Calu3 (cell line): ENCODE measurements at places on chromosomes 4 and X.

DNA sequence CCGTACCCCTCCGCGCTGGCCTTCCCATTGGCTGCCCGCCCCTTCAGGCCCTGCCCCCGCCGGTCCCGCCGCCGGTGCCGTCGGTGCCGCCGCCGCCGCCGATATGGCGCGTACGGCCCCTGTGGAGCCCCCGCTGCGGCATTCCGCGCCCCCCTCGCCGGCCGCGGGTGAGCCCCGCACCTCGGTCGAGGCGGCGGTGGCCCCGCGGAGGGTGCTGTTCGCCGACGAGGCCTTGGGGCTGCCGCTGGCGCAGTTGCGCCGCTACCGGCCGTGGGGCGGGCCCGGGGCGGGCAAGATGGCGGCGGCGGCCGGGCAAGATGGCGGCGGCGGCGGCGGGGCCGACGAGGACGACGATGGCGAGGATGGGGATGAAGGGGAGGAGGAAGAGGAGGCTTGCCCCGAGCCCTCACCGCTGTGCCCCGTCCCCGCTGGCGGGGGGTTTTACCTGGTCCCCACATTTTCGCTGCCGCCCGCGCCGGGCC lies at the start of gene PPP1R3F:
Gene PPP1R3F (plus strand): TSS at position 27 of the 482 bp plus-strand sequence. CDS start 77 bp downstream, at position 104.
- H3K4me1 ChIP-seq: peaks cover 19% of the 10 kb centered on the region
- peak within 1 kb of the TSS; percentile 71 for H3K4me3 ChIP-seq
- peak within 1 kb of the TSS; percentile 100 for H3K27ac ChIP-seq
- H3K27me3 ChIP-seq: no peaks in the 10 kb centered on the region
- no peak for DNase-seq
- H3K36me3 ChIP-seq: peaks cover 38% of the 10 kb centered on the region

GRCh38 chr4:90127706-90128345 lies 632 bp downstream of the CCSER1 start:
- H3K27ac ChIP-seq: peak overlapping the region; percentile 85
- DNase-seq: peak; percentile 18
- no peaks in the 10 kb centered on the region for H3K27me3 ChIP-seq
- peaks cover 32% of the 10 kb centered on the region for H3K36me3 ChIP-seq
- peaks cover 14% of the 10 kb centered on the region for H3K4me1 ChIP-seq

- no peak overlapping the region for H3K27ac ChIP-seq
- DNase-seq: no peak
- H3K36me3 ChIP-seq: peaks cover 11% of the 10 kb centered on the region
- no peak overlapping the region for H3K4me3 ChIP-seq
- H3K4me1 ChIP-seq: peaks cover 7% of the 10 kb centered on the region
- H3K27me3 ChIP-seq: no peaks in the 10 kb centered on the region
Observed at GRCh38 chrX:46864606-46865005, 27.8 kb downstream of the RP2 start.

DNA sequence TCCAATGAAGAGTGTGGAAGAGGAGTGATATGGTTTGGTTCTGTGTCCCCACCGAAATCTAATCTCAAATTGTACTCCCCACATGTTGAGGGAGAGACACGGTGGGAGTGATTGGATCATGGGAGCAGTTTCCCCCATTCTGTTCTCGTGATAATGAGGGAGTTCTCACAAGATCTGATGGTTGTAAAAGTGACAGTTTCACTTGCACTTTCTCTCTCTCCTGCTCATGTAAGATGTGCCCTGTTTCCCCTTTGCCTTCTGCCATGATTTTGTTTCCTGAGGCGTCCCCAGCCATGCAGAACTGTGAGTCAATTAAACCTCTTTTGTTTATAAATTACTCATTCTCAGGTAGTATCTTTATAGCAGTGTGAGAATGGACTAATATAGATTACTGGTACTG lies 39.6 kb downstream of the FAM47C start:
- no peak overlapping the region for H3K4me3 ChIP-seq
- no peak overlapping the region for H3K27ac ChIP-seq
- no peak for DNase-seq
- H3K4me1 ChIP-seq: no peaks in the 10 kb centered on the region
- H3K27me3 ChIP-seq: no peaks in the 10 kb centered on the region

GRCh38 chrX:133402042-133402453 lies 13.2 kb downstream of the GPC4 start:
- peaks cover 24% of the 10 kb centered on the region for H3K4me1 ChIP-seq
- no peak for DNase-seq
- no peak overlapping the region for H3K4me3 ChIP-seq
- no peaks in the 10 kb centered on the region for H3K36me3 ChIP-seq
- no peaks in the 10 kb centered on the region for H3K27me3 ChIP-seq
- H3K27ac ChIP-seq: no peak overlapping the region

DNA sequence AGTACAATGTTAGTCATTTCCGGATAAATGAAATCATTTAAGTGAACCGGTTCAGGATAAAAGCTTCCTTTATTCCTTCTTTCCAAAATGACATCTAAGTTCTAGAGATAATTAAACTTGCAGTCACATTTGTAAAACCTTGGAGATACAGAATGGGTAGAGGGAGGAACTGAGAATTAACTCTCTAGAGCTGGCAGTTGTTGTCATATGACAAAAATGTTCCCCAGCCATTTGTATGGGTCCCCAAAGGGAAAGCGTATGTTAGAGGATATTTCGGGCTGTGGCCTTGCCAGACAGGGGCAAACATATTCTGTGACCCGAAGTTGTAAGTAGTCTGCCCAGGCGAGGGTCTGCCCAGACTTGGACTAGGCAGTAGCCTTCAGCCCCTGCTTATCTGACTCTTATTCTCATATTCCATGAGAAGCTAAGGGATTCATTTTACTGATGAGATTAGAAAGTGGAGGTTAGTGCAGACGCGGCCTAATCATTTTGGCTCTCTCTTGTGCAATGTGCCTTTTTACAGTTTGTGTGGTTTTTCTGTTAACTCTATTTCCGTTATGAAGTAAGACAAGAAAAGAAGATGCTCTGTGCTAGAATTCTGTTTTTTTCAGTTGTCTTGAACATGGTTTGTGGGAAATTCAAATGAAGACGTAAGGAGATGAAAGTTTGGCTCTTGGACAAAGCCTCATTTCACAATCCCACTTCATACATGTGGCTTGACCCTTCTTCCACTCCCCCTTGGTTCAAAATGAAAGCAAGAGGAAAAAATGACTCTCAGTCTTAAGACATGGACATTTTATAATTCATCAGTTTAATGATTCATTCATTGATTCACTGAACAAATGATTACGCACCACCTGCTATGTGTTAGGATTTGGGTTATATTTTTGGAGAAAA lies 2394.2 kb upstream of the AGA start:
- no peaks in the 10 kb centered on the region for H3K4me1 ChIP-seq
- no peak for DNase-seq
- no peak overlapping the region for H3K4me3 ChIP-seq
- H3K27ac ChIP-seq: no peak overlapping the region

GRCh38 chr4:109649872-109650271 lies 53.4 kb downstream of the CASP6 start:
- no peaks in the 10 kb centered on the region for H3K4me1 ChIP-seq
- no peaks in the 10 kb centered on the region for H3K36me3 ChIP-seq
- H3K27ac ChIP-seq: no peak overlapping the region
- no peak overlapping the region for H3K4me3 ChIP-seq
- DNase-seq: no peak

GRCh38 chrX:115559672-115560071 lies 1.3 kb upstream of the PLS3 start:
- no peaks in the 10 kb centered on the region for H3K27me3 ChIP-seq
- peak; percentile 2 for DNase-seq
- H3K27ac ChIP-seq: peak overlapping the region; percentile 92
- H3K4me1 ChIP-seq: peaks cover 16% of the 10 kb centered on the region

GRCh38 chr4:165560941-165561340 lies 182.1 kb downstream of the CPE start:
- no peaks in the 10 kb centered on the region for H3K36me3 ChIP-seq
- no peak overlapping the region for H3K4me3 ChIP-seq
- H3K27me3 ChIP-seq: no peaks in the 10 kb centered on the region
- no peak for DNase-seq
- H3K27ac ChIP-seq: no peak overlapping the region

GRCh38 chrX:134631426-134632346 lies 26.6 kb downstream of the PLAC1 start:
- H3K27ac ChIP-seq: no peak overlapping the region
- no peaks in the 10 kb centered on the region for H3K27me3 ChIP-seq
- no peak overlapping the region for H3K4me3 ChIP-seq
- DNase-seq: no peak

DNA sequence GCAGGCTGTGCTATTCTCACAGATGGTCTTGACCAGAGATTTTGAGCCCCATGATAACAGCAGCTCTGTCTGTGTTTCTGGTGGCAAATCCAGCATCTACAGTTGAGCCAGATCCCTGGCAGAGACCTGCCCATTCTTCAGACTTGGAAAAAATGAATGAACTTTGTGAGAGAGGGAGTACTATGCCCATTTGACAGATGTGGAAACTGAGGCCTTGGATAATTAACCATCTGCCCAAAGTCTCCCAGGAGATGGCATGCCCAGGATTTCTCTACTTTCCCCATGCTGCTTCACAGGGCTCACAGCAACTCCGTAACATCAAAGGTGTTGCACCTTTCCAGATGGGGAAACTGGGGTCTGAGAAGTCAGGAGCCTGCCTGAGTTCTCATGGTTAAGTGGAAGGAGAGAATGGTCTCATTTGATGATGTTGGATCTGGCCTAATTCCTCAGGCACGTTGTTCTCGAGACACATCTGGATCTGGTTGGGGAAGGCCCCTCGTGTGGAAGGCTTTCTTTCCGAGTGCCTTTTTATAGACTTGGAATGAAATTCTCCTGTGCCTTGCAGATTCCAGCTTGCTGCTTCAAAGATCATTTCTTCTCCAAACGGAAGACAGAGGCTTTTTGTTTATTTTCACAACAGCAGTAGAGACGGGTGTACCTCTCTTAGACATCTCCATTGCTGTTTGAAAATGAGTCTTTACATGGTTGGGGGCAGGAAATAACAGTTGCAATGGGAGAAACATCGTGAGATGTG lies 73.3 kb upstream of the STX18 start:
- H3K4me3 ChIP-seq: no peak overlapping the region
- no peak for DNase-seq
- H3K27me3 ChIP-seq: no peaks in the 10 kb centered on the region
- H3K4me1 ChIP-seq: no peaks in the 10 kb centered on the region
- no peaks in the 10 kb centered on the region for H3K36me3 ChIP-seq

DNA sequence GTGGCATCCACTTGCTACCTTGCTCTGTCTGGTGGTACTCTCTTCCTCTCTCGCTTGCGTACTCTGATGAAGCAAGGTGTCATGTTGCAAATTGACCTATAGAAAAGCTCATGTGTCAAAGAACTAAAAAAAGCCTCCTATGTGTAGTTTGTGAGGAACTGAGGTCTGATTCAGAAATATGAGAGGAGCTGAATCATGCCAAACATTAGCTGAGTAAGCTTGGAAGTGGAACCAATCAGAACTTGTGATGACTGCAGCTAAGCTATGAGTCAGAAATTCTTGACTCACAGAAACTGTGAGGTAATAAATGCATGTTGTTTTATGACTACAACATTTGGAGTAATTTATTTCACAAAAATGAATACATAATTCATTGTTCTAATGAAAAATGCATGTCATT lies 2138.8 kb downstream of the PCDH7 start:
- H3K27me3 ChIP-seq: no peaks in the 10 kb centered on the region
- H3K4me3 ChIP-seq: no peak overlapping the region
- no peaks in the 10 kb centered on the region for H3K36me3 ChIP-seq
- no peak for DNase-seq
- H3K27ac ChIP-seq: no peak overlapping the region

GRCh38 chrX:134482371-134482770 lies 22.4 kb downstream of the HPRT1 start:
- H3K27ac ChIP-seq: no peak overlapping the region
- H3K36me3 ChIP-seq: no peaks in the 10 kb centered on the region
- no peak for DNase-seq
- no peaks in the 10 kb centered on the region for H3K4me1 ChIP-seq

GRCh38 chr4:3681191-3681590 lies 85.0 kb upstream of the ADRA2C start:
- peaks cover 100% of the 10 kb centered on the region for H3K27me3 ChIP-seq
- no peak overlapping the region for H3K4me3 ChIP-seq
- DNase-seq: no peak
- H3K27ac ChIP-seq: no peak overlapping the region

GRCh38 chr4:2354760-2355159 lies 63.7 kb downstream of the ZFYVE28 start:
- H3K27me3 ChIP-seq: peaks cover 24% of the 10 kb centered on the region
- H3K4me1 ChIP-seq: no peaks in the 10 kb centered on the region
- H3K27ac ChIP-seq: no peak overlapping the region
- H3K4me3 ChIP-seq: no peak overlapping the region

GRCh38 chr4:153409924-153410501 lies 56.1 kb upstream of the TMEM131L start:
- H3K27me3 ChIP-seq: no peaks in the 10 kb centered on the region
- no peaks in the 10 kb centered on the region for H3K36me3 ChIP-seq
- H3K4me3 ChIP-seq: no peak overlapping the region
- no peak for DNase-seq
- H3K4me1 ChIP-seq: no peaks in the 10 kb centered on the region

- no peaks in the 10 kb centered on the region for H3K4me1 ChIP-seq
- H3K27me3 ChIP-seq: no peaks in the 10 kb centered on the region
- H3K4me3 ChIP-seq: no peak overlapping the region
Observed at GRCh38 chrX:11564546-11564945, 101.2 kb downstream of the ARHGAP6 start.

- peaks cover 12% of the 10 kb centered on the region for H3K4me1 ChIP-seq
- H3K27me3 ChIP-seq: no peaks in the 10 kb centered on the region
- DNase-seq: peak; percentile 58
- no peak overlapping the region for H3K4me3 ChIP-seq
- no peak overlapping the region for H3K27ac ChIP-seq
- peaks cover 37% of the 10 kb centered on the region for H3K36me3 ChIP-seq
Observed at GRCh38 chrX:65528705-65529340, 5.8 kb downstream of the LAS1L start.

DNA sequence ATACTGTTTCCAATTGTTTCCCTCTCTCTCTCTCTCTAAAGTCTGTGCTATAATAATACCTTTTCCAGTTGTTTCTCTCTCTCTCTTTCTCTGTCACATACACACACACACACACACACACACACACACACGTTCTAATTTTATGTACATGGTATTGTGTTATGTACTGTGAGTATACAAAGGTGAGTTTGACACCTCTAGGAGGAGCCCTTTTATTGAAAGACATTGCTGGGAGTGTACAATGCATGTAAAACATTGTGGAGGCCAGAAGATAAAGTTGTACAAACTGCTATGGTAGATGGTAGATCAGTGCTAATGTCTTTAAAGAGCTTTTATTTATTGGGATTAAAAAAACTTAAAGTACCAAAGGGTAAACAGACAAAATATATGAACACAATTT lies 53.6 kb downstream of the BLTP1 start:
- H3K36me3 ChIP-seq: no peaks in the 10 kb centered on the region
- no peak overlapping the region for H3K27ac ChIP-seq
- no peaks in the 10 kb centered on the region for H3K4me1 ChIP-seq
- no peak for DNase-seq
- H3K4me3 ChIP-seq: no peak overlapping the region
- H3K27me3 ChIP-seq: no peaks in the 10 kb centered on the region

DNA sequence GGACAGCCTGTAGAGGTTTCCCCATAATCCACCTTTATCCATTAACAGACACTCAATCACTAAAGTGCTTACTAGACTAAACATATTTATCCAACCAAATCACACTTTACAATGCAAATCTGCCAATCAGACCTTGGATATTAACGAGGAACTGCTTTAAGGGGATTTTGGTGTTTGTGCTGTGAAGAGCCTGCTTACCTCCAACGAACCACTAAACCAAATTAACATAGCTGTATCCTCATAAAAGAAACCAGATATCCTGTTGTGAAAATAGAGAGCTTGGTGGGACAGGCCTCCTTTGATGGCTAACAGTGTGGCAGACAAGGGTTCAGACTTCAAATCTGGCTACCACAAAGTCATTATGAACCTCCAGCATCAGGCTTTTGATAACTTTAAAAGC lies 252.6 kb upstream of the HAND2 start:
- H3K27ac ChIP-seq: no peak overlapping the region
- H3K27me3 ChIP-seq: no peaks in the 10 kb centered on the region
- no peak overlapping the region for H3K4me3 ChIP-seq
